ENCODE measurements at places on chromosomes 1 and 21.

- no peak for DNase-seq
These were observed 46.6 kb downstream of the HIVEP3 start for GRCh38 chr1:41872074-41872473.

- DNase-seq = no peak
These were observed 99.1 kb downstream of the MRPL37 start for GRCh38 chr1:54299037-54299436.

DNA sequence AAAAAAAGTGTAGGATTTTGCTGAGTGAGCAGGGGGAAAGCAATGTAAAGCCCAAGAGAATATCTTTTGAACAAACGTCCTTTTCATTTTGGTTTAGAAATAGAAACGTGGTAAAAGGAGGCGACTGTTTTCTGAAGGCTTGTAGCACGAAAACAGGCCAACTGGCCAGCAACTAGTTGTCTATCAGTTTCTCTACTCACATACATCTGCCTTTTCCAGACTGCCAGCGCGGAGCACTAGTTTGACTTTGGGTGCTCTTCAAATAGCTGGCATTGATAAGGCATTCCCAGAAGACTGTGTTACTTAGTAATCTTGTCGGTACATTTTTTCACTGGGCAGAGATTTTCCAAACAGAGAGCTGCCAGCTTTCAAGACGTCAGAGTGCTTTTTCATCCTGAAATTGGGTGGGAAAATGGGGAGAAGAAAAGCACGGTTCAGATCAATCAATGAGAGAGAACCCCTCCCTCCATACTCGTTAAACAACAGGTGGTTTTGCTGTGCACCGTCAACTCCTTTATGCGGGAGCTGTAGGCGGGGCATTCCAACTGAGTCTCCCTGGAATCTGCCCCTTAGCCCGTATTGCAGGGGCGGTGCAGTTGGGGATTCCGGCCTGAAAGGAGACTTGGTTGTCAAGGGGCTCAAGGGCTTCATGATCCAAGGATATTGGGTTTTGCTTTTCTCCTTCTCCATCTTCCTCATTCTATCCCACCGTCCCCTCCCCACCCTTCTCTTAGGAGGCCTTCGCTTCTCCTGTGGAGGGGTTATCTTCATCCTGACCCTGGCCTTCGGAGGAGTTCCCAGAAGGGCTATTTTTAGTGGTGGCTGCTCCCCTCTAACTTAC lies 884 bp upstream of the LRRC8C start:
- no peak for DNase-seq

- DNase-seq = peak; percentile 29
These were observed 110.2 kb upstream of the L1TD1 start for GRCh38 chr1:62084310-62084890.

DNA sequence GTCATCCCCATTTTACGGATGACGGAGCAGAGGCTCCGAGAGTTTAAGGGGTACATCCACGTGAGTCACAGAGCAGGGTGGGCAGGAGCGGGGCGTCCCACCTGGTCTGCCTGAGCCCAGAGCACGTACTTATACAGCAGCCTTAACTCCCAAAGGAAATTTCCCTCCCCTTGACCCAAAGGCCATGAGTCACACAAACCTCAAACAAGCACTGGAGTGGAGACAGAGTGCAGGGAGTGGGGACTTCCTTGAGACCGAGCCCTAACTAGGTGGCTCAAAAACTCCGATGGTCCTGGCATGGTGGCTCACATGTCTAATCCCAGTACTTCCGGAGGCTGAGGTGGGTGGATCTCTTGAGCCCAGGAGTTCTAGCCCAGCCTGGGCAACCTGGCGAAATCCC lies 141.6 kb upstream of the KLHDC7A start:
- DNase-seq = no peak

DNA sequence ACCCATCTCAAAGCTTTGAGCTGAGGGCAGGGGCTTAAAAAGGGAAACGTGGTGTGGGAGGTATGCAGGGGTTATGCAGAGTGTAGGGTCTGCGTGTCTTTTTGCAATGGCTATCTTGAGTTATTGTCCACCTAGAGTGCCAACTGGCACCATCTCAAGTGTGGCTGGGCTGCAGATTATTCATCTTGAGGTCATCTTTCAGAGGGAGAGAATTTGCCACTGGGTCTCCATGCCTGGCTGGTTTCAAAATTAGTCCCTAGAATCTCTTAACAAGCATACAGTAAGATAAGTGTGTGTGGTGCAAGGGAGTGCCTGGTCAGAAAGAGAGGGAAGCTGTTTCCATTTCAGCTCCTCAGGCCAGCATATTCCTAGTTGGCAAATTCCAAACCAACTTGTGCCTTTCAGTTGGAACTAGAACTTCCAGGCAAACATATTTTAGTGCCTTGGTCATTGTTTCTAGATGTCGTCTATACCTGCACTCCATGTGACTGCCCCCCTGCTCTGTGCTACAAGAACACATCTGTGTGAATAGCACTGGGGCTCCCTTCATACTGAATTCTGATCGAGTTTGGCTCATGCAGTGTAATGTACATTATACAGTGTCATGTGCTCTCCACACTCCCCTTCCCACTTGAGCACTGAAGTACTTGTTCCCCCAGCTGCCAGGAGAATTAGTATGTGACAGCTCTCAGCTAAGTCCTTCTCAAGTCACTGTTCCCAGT lies 5.0 kb upstream of the OR2T8 start:
- no peak for DNase-seq

DNA sequence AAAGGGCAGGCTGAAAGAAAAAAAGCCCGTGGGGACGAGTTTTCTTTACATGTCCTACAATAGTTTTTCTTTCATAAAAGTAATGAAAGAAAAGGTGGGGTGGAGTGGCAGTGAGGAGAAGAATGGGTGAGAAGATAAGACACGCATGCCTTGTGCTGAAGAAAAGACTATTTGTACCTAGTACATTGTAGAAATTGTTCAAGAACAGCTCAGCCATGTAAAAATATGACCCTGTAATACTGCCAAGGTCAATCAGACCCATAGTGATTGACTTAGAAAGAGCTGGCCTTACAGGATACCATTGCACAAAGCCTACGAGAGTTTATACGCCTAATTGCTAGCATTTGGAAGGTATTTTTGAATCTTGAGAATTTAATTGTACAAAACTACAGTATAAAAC lies 126.0 kb upstream of the NRIP1 start:
- DNase-seq = no peak

GRCh38 chr1:7136166-7136953 lies 351.1 kb downstream of the CAMTA1 start:
- no peak for DNase-seq

GRCh38 chr1:183567584-183567983 lies 22.7 kb downstream of the NCF2 start:
- no peak for DNase-seq

- no peak for DNase-seq
These were observed 178.8 kb upstream of the VAMP3 start for GRCh38 chr1:7592120-7592798.

Data from lung (tissue), 17 donors.